ENCODE measurements at places on chromosomes 5 and 9. TPM values are rescaled to one million over a fixed set of nuclear protein-coding genes. Genes with fewer than 3 reads are reported as not detected.
A peak's percentile ranks its signal among the peaks of the same experiment; 100 is the strongest.

The IL9 gene
- not detected for total RNA-seq

The OTP gene
- not detected for total RNA-seq

The KCNN2 gene
- total RNA-seq = 4.7 TPM

The PCDHA9 gene
- 0.04 TPM for total RNA-seq

DNA sequence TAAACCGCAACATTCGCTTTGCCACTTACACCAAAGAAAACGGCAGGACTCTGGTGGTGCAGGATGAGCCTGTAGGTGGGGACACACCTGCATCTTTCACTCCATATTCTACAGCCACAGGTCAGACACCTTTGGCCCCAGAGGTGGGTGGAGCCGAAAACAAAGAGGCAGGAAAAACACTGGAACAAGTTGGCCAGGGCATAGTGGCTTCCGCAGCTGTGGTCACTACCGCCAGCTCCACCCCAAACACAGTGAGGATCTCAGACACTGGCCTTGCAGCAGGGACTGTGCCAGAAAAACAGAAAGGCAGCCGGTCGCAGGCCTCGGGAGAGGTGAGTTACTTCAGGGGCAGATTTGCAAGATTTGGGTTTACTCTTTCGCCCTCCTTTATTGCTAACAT lies 33.8 kb downstream of the KDM3B start:
- H3K36me3 ChIP-seq = peaks cover 36% of the 10 kb centered on the region
- H3K27me3 ChIP-seq = no peaks in the 10 kb centered on the region
- no peak overlapping the region for H3K4me3 ChIP-seq
- no peaks in the 10 kb centered on the region for H3K4me1 ChIP-seq

GRCh38 chr5:149869411-149869821 lies 75.2 kb downstream of the PDE6A start:
- no peaks in the 10 kb centered on the region for H3K27me3 ChIP-seq
- no peak overlapping the region for H3K27ac ChIP-seq
- H3K4me1 ChIP-seq = no peaks in the 10 kb centered on the region
- no peak overlapping the region for H3K4me3 ChIP-seq
- no peaks in the 10 kb centered on the region for H3K36me3 ChIP-seq

GRCh38 chr5:138697720-138698360 lies 55.4 kb upstream of the CTNNA1 start:
- no peak overlapping the region for H3K4me3 ChIP-seq
- peaks cover 2% of the 10 kb centered on the region for H3K4me1 ChIP-seq
- H3K36me3 ChIP-seq = no peaks in the 10 kb centered on the region
- H3K27ac ChIP-seq = no peak overlapping the region

- DNase-seq = peak; percentile 44
- H3K36me3 ChIP-seq = peaks cover 2% of the 10 kb centered on the region
- H3K27ac ChIP-seq = peak overlapping the region; percentile 54
- H3K4me1 ChIP-seq = peaks cover 2% of the 10 kb centered on the region
- H3K27me3 ChIP-seq = no peaks in the 10 kb centered on the region
Measured at GRCh38 chr5:72210888-72211678, 103.8 kb downstream of the MAP1B start.

GRCh38 chr5:98935206-98935605 lies 6.4 kb upstream of the CHD1 start:
- H3K27ac ChIP-seq = no peak overlapping the region
- no peak overlapping the region for H3K4me3 ChIP-seq
- no peak for DNase-seq
- H3K36me3 ChIP-seq = no peaks in the 10 kb centered on the region

DNA sequence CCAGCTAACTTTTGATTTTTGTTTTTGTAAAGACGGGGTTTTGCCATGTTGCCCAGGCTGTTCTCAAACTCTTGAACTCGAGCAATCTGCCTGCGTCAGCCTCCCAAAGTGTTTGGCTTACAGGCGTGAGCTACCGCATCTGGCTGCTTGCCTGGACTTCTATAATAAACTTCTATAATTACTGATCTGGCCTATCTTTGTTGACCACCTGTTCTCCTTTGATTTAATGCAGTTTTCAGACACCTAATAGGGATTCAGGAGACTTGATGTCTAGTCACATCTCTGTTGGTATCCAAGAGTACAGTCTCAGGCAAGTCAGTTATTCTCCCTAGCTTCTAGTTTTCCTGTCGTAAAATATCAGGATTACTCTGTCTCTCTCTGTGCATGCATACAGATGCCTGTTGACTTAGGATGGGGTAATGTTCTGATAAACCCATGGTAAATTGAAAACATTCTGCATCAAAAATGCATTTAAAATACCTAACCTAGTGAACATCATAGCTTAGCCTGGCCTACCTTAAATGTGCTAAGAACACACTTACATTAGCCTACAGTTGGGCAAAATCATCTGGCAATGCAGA lies 51.5 kb upstream of the NR3C1 start:
- H3K4me1 ChIP-seq = no peaks in the 10 kb centered on the region
- no peaks in the 10 kb centered on the region for H3K27me3 ChIP-seq
- no peak overlapping the region for H3K4me3 ChIP-seq
- H3K27ac ChIP-seq = no peak overlapping the region
- no peak for DNase-seq
- no peaks in the 10 kb centered on the region for H3K36me3 ChIP-seq

GRCh38 chr5:169416583-169417196 lies 115.8 kb upstream of the SLIT3 start:
- H3K4me3 ChIP-seq = no peak overlapping the region
- no peaks in the 10 kb centered on the region for H3K27me3 ChIP-seq
- H3K27ac ChIP-seq = no peak overlapping the region
- DNase-seq = peak; percentile 66
- H3K36me3 ChIP-seq = no peaks in the 10 kb centered on the region

All from muscle of leg (tissue), 16 donors.